NCI-H774 (cell line): ENCODE measurements at places on chromosomes 7 and 10.

DNA sequence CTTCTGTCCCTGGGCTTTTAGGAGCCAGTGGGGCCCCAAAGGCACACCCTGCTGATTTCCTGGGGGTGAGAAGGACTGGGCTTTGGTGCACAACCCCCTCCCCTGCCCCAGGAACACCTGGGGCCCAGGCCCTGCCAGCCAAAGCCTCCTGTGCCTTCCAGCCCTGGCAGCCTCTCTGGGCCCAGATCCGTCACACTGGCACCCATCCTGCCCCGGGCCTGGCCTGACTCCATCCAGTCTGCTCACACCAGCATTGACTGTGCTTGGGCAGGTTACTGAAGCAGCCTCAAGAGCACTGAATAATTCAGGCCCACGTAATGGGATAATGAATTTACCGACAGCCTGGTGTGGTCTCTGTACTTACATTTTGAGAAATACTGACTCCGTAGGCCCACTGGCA, 12.0 kb upstream of the COMTD1 start:
- DNase-seq: no peak

DNA sequence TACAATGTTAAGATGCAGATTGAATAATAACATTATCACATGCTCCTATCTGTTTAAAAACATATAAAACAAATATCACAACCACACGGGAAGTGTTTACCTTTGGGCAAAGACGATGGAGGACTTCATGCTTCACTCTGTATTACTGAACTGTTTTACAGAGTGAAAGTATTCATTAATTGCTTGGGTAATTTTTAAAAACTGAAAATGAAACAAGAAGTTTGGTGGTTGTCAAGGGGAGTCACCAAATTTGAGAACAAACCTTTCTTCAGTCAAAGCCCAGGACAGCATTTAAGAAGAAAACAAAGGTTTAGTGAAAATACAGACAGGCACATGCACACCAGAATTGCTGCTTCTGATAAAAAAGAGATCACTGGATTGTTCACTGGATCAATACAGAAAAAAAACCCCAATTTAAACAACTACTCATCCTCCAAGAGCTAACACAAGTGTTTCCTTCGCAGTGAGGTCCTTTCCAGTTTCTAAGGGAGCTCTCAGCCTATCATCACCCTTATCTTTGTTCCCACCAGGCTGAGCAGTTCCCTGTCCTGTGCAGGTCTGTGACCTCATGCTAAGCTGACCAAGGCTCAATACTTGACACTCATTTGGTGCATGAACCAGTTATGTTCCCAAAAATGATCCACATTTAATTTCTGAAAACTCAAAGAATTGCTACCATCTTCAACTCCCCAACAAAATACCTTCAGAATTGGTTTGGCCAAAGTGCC, 8.8 kb downstream of the PARP12 start:
- no peak for DNase-seq

DNA sequence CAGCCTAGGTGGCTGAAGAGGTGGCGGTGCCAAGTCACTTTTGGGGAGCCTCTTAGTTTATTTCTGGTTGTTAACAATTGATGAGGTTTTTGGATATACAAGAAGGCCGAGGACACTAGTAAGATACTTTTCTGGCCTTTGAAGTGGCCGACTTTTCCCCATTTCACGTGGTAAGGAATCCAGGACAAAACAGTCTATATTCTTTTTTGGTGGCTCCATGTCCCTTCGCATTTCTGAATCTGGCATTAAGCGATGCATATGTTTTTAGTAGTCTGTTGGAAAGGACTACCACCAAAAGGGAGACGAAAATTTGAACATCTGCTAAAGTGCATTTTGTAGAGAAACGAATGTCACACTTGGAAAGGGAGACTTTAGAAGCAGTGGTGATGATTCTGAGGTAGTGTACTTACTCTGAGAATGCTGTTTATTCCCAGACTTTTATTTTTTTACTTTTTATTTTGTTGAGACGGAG, 1.5 kb downstream of the MLLT10 start:
- no peak for DNase-seq

DNA sequence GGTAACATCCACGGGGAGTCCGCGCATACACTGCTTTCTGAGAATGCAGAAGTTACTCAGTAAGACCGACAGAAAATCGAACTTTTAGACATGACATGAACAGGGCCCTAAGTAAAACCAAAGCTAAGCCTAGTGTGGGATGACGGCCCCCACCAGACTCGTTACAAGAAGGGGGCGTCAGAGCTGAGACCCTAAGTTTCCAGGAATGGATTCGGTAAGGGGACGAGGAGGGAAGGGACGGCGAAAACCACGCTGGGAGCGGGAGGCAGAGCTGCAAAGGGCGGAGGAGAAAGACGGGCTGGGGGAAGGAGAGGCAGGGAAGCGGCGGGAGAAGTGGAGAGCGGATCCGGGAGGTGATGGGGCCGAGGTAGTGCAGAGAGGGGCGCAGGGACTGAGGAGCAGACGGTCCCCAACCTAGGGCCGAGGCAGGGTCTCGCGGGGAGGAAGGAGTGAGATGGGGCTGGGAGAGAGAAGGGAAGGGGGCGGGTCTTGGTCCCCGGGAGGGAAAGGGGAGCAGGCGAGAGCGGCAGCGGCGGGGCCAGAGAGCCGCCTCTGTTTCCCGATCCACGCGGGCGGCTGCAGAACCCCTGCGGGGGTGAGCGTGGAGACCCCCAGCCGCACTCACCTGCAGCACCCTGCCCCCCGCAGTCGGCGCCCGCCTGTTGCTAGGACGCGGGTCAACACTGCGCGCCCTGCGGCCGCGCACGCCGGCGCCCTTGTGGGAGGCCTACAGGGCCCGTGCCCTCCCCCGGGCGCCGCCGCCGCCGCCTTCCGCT, 513 bp downstream of the ODAD2 start:
- DNase-seq: no peak

GRCh38 chr10:1440897-1441296, 296.4 kb downstream of the ADARB2 start:
- DNase-seq: no peak

DNA sequence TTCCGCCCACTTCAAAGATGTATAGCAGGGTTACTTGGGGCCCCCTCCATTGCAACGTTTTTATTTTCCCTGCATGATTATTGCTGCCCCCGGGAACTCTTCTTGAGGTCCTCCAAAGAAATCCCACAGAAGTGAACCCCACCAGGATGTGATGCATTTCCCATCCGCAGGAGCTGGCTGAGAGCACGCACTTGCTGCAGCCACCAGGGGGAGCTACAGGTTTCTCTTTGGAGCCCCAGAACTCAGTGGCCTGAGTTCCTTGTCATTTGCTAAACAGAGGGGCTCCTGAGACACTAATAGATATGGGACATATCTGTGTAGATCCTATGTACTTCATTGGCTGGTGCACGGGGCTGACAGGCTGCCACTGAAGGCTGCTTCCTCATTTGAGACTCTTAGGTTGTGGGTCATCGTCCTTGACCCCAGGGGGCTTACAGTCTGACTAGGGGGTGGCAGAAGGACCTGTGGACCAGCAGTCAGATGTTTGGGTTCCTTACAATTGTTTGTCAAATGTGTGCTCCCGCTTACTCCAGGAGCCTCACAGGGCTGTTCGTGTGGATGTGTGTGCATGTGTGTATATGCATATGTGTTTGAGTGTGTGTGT, 52.3 kb upstream of the ENO4 start:
- peak; percentile 42 for DNase-seq

DNA sequence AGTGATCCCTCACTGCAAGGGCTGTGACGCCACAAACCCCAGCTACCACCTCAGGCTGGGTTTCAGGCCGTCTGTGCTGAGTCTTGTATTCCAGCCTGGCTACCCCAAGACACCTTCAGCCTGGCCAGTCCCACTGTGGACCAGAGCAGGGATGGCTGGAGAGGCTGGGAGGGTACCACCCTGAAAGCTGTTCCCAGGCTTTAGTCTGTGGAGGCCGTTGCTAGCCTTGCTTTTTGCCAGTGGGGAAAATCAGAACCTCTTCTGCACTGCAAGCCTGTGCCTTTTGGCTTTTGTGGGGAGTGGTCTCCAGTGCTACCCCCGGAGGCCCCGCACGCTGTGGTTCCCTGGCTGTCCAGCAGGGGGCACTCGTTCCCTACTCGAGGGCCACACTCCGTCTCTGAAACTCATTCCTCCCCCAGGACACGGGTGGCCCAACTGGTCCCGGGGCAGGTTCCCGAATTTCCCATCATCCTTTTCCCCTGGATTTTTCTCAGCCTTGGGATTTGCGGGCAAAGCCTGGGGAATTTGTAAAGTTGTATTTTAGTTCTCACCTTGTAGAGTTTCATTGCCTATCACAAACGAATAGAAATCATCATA, 128.4 kb upstream of the BTBD16 start:
- no peak for DNase-seq

- no peak for DNase-seq
Measured at GRCh38 chr10:97534746-97535367, 36.1 kb downstream of the UBTD1 start.
